NCI-H526 (cell line): ENCODE measurements at places on chromosomes 3 and 15.

DNA sequence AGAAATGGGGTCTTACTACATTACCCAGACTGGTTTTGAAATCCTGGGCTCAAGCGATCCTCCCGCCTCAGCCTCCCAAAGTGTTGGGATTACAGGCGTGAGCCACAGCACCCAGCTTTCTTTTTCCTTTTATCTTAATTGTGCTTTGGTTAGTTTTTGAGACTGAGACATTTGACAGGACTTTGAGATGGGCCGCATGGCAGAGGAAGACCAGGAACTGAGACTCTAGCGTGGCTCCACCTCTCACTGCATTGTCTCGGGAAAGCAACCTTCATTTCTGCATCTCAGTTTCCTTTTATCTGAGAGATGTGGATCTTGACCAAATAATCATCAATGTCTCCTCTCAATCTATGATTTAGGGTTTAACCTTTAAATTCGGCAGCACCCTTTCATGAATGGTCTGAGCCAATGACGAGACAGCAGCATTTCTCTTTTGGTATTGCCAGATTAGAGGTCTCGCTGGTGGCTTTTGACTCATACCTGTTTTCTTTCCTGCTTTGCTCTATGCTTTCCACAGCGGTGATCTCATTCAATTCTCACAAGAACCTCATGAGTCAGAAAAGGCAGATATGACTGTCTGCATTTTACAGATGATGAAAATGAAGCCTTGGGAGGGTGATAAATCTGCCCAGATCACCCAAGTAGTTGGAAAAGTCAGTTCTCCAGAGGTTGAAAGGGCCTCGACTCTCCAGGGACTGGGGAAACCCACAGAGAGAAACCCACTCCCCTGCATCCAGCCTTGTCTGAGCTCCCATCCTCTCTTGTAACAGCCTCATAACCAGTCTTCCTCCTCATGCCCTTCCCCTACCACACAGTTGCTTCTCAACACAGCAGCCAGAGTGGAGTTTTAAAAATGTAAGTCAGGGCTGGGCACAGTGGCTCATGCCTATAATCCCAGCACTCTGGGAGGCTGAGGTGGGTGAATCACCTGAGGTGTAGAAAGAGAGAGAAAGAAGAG is 84.8 kb upstream of the FOXB1 start:
- no peak for DNase-seq

- no peak for DNase-seq
Measured at GRCh38 chr3:12487786-12488185, 3.5 kb downstream of the TSEN2 start.

GRCh38 chr3:32794487-32795308 is 23.1 kb upstream of the TRIM71 start:
- DNase-seq: no peak

- DNase-seq: peak; percentile 30
Measured at GRCh38 chr3:69425249-69425648, 39.4 kb upstream of the FRMD4B start.

DNA sequence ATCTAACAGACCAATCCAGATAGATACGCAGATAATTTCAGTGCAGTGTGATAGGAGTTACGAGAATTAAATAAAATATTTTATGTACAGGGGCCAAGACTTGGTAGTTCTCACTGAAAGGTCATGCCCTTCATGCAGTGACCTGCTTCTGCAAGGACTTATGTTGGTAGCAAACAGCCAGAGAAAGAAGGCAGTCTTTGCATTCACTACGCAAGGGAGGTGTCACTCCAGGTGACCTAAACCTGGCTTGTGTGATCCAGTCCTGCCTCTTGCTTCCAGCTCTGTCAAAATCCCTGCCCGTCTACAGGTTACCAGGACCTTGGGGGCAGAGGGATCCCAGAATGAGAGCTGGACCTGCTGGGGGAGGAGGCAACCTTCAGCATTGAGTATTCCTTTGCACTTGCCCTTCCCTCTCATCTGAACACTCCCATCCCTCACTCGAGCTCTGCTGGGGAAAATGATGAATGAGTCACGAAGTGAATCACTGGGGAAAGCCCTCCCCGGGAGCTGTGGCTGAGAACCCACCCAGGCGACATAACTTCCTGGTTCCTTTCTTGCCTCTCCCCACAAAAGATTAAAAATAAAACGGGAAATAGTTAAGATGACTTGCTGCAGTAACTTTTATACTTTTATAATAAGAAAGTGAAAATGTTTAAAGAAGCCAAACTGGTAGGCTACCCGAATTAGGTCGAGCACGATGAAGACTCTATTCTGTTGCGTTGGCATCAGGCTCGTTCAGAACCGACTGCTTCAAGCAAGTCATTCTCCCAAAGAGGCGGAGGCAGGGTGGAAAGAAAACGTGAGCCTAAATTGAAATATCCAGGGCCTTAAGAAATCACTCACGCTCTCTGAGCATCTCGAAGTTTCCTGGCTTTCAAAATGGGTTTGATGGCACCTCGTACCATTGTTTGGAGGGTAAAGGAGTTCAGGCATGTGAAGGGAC is 216.1 kb downstream of the SLCO3A1 start:
- no peak for DNase-seq

- DNase-seq: no peak
Measured at GRCh38 chr15:64897345-64897985, 14.2 kb upstream of the ANKDD1A start.

DNA sequence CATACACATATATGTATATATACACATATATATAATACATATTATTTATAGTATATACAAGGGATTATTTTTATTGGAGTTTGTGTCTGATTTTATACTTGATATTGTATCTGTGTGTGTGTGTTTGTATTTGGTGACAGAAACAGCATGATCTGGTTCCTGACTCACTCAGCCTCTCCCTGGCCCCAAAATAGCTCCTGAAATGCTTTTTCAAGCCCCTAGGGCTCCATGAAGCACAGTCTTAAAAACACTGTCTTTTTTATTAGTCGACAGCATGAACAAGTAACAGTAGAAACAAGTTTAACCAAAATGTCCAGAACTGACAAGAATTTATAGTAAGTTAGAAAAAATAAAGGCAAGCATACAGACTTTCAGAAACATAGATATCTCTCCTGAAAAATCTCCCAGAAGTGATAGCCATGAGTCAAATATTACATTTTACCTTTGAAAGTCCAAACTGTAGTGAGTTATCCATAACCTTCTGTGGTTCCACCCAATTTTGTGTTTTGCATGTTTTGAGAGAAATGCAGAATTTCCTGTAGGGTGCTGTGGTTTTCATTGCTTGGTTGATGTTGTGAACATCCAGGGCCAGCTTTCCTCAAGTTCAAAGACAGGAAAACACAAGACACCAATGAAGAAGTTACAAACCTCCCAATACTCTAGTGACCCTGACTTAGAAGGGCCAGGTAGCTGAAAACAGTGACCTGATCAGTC is 98.5 kb upstream of the CCDC80 start:
- DNase-seq: no peak

- DNase-seq: no peak
Measured at GRCh38 chr3:99966662-99967416, 147.5 kb downstream of the FILIP1L start.

- DNase-seq: no peak
Measured at GRCh38 chr3:165653130-165653778, 184.0 kb downstream of the BCHE start.

- no peak for DNase-seq
Measured at GRCh38 chr3:141306922-141307321, 61.4 kb upstream of the ZBTB38 start.

DNA sequence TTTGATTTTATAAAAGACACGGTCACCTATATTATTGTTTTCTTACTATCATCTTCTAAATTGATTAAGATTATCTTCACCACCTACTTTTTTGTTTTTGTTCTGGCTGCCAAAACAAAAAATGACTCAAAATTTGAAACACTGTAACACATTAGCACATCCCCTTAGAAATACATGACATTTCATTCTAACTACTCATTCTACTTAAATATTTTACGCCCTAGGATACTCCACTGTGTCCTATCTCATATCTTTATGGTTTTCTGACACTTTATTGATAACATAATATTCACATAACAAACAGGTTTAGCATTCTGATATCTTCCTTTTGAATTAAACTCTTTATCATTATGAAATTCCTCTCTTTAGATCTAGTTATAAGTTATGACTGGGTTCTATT is 656.2 kb downstream of the GBE1 start:
- DNase-seq: no peak

- no peak for DNase-seq
Measured at GRCh38 chr3:189967254-189967865, 153.3 kb downstream of the P3H2 start.

GRCh38 chr15:78049691-78050440 is 27.6 kb downstream of the TBC1D2B start:
- no peak for DNase-seq

DNA sequence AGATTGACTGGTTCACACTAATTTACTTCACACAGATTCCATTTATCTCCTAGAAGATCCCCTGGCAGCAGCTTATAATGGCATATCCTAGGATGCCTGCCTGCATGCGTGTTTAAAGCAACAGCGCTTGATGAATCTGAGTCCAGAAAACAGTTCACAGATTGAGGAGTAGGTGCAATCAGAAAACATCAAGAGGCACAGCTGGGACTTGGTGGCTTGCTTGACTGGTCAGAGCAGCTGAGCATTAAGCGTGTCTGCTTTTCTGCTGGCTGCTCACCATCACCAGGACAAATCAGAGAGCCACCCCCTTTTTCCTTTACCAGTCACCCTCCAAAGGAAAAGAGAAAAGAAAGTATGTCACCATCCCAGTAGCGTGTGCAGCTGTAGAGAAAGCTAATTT is 223.6 kb downstream of the WDR72 start:
- no peak for DNase-seq

GRCh38 chr15:62103431-62103830 is 36.7 kb downstream of the C2CD4A start:
- no peak for DNase-seq

GRCh38 chr3:69239063-69239462 is 116.7 kb upstream of the LMOD3 start:
- DNase-seq: no peak

GRCh38 chr3:158916111-158916510 is 114.3 kb downstream of the MFSD1 start:
- DNase-seq: no peak

- peak; percentile 20 for DNase-seq
Measured at GRCh38 chr15:66129586-66129985, 124.0 kb downstream of the MEGF11 start.

DNA sequence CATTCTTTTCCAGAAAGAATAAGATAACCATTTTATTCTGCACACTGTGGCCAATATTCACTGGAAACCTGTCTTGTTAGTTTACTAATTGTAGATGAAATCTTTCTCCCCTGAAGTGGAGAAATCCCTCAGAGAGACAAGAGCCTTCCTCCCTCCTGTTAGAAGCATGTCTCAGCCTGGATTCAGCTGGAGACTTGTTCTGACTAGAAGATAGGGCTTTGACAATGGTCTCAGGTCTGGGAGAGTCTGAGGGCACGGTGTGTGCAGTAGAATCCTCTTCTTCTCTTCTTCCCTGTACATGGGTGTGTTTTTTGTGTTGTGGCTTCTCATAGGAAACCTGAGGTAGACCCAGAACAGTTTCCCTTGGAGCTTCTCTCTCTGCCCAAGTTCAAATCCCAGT is 19.9 kb downstream of the CCK start:
- DNase-seq: no peak

DNA sequence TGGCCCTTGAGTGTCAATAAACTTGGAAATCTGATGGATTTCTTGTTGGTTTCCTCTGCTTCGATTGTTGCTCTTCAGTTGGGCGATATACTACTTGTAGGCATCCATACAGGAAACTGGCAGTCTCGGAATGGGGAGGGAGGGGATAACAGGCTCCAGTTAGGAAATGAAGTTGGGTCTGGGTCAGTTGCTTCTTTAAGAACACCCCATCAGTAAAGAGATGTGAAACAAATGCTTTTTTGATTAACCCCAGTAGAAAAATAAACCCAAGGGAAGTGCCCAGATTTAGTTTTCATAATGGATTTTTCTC is 681 bp downstream of the CHMP2B start:
- DNase-seq: no peak
